ENCODE measurements at places on chromosomes 5 and 9.

DNA sequence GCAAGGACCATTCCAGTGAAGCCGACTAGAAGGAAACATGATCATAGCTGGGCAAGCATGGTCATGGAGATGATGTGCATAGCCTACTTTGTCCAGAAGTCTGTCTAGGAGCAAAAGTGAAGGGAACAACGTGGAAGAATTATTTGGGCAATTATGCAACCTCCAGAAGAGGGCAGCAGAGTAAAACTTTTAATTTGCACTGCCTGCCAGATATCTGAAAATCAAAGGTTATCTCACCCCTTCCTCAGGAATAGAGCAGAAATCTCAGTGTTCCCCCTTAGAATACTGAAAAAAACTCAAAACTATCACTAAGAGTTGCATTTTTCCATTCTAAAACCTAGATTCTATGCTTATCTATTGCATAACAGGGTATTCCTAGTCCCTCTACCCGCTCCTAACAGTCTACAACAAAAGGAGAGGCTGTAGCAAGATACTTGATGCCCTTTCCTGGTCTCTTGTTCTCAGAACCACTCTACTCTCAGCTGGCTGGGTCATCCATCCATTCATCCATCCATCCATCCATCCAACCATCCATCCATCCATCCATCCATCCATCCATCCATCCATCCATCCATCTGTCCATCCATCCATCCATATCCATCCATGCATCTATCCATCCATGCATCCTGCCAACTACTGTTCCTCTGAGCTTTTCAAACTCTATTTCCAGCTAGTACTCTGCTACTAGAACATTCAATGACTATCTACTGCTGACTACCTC lies 8.4 kb upstream of the SETD9 start:
- no peak for DNase-seq

- no peak for DNase-seq
These were observed 33.0 kb upstream of the MAP1B start for GRCh38 chr5:72074251-72074650.

DNA sequence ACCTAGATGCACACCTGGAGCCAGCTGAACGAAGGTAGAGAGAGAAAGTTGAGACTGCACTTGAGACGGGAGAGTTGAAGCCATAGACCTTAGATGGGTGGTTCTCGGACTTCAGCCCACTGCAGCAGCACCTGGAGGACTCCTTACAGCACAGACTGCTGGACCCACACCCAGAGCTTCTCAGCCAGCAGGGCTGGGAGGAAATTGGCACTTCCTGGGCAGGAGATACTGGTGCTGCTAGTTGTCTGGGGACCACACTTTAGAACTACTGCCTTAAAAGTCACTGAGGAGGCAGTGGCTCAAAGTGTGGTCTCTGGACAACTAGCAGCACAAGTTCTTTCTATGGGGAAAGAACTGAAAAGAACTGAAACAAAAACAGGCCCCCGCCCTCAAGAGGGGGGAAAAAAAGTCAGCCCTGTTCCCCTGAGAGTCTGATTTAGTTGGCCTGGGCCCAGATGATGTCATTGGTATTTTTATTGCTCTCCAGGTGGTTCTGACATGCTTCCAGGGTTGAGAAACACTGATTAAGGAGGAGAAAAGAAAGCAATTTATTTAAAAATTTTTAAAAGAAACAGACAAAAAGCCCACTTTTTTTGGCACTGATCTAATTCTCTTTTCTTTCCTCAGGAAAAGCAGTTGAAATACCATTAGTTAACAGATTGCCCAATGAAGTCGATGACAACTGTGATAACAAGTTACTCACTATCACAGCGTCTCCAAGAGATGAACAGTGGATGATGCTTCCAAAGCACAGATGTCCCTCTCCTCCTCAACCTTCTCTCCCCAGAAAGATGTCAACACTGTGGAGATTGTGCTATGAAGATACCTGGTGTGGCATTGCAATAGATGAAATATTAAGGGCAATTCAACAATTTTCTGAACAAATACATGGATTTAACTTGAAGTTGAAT lies 73.6 kb upstream of the ADAMTS16 start:
- no peak for DNase-seq

- DNase-seq = no peak
These were observed 6.0 kb downstream of the SNX18 start for GRCh38 chr5:54523534-54523933.

DNA sequence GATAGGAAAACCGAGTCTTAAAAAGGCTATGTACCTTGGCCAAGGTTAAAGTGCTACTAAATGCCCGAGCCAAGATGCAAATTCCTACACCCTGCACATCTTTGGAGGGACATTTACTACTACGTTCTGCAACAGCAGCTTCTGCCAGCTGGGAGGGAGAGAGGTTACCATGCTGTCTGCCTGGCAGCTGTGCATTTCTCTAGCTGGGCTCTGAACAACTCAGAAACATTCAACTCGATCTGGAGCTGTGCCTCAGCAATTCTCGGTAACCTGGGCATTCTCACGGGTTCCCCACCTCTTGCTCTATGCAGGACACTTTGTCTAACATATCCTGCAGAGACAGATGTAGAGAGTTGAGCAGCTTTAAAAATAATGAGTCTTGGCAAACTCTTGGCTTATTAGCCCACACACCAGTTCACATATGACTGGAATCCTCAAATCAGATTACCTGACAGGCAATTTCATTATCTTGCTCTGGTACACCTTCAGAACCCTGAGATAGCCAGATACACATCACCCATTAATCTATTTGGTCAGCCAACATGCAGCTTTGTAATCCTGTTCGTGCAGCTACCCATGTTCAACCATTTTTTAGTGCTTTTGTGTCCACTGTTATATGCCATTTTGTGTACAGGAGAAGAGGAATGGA lies 115.8 kb downstream of the EFNA5 start:
- DNase-seq = no peak

DNA sequence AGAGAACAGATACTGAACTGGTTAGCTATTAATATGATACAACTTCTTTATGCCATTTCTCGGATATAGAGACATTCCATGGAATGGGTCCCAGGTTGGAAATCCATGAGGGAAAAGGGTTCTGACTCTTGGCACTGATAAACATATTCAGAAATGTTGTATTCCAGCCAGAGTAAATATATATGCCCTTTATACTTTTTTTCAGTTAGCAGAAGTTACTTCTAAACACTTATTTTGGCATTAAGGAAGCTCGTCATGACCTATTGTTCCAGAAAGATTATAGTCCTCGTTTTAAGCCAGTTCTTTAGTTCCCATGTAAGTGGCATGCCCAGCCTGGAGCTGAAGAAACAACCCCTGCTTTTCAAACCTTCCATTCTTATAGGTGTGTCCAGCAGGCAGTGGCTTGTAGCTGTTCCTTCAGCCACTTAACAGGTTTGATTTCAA lies 181.6 kb downstream of the CD180 start:
- DNase-seq = no peak

GRCh38 chr5:35163710-35164033 lies 66.6 kb downstream of the PRLR start:
- no peak for DNase-seq

DNA sequence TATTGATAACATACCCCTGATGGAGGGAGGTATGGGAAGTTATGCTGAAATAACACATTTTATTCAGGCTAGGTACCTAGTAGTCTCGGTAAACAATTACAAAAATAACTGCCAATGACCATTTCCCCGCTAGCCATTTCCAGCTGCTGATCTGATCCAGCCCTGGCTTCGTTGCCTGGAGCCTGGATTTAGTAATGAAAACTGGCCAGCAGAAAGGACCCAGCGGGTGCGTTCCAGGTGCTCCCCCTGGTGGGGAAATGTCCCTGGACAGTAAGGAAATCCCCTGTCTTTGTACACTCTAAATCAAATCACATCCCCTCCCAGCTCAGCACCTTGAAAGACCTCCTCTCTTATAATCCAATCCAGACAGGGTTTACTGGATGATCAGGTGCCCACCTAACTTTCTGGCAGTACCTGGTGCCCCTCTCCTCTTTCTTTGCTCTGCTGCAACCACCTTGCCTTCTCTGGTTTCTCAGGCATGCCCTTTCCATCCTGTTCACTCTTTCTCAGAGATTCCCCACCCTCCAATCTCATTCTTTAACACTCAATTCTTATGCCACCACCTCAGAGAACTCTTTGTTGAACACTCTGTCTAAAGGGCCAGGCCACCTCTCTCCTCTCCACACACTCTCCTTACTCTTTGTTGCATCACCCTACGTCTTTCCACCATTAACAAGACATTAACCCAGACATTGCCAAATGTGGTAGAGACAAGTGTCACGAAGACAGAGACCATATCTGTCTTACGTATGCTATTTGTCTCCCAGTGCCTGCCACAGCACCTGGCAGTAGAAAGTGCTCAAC lies 50.1 kb upstream of the SMAD5 start:
- peak; percentile 44 for DNase-seq

DNA sequence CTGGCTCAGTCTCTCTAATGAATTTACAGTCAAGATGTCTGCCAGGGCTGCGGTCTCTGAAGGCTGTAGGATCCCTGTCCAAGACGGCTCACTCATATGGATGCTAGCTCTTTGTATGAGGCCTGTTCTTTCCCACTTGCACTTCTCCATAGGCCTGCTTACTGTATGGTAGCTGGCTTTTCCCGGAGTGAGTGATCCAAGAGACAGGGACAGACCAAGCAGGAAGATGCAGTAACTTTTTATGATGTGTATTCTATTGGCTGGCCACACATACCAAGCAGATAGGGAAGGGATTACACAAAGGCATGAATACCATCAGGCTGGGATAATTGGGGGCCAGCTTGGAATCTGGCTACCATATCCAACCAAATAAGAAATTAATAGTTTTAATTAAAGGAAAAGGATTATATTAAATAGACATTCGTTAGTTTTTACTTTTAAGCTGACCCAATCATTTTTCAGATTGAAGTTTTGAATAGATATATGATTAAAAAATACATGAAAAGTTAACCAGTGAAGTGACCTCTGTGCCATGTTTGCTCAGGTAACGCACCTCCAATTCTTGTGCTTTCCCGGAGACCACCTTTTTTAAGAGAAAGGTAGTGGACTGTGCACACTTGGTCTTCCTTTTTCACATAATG lies 20.6 kb downstream of the NSD1 start:
- no peak for DNase-seq

GRCh38 chr9:133713960-133714495 lies 24.1 kb downstream of the SARDH start:
- DNase-seq = no peak

DNA sequence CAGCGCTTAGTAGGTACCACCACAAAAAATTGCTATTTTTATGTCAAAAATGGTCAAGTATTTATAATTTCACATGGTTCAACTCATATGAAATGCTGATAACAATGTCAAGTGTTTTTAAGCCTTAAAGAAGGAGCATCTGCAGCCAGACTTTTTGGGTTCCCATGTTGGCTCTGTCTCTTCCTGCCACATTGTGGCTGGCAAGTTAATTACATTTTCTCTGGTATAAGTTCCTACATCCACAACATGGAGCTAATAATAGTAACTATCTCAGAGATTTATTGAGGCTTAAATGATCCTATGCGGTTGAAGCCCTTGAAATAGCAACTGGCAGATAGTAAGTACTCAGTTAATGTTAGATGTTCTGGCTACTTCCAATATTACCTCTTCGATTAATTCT lies 5.4 kb downstream of the ATP10B start:
- DNase-seq = no peak

DNA sequence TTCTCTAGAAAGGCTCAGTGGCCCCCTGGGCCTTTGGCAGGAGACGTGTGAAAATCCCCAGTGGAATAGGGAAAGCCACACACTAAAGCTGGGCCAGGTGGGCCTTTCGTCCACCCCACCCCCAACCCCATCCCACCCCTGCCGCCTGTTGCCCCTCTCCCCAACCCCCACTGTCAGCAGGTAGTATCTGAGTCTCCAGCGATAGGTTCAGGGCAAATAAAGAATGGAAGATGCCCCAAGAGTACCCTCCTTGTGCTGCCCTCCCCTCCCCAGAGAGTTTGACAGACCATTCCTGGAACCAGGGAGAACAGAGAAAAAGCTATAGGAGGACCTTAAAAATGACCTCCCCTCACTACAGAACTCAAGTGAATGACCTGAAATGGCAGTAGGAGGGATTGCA lies 36.7 kb upstream of the UBE2D2 start:
- no peak for DNase-seq

GRCh38 chr5:101338226-101338625 lies 435.1 kb upstream of the ST8SIA4 start:
- DNase-seq = no peak

GRCh38 chr5:68021227-68021626 lies 194.3 kb upstream of the PIK3R1 start:
- DNase-seq = no peak

GRCh38 chr5:134048864-134049263 lies 44.1 kb upstream of the VDAC1 start:
- no peak for DNase-seq

DNA sequence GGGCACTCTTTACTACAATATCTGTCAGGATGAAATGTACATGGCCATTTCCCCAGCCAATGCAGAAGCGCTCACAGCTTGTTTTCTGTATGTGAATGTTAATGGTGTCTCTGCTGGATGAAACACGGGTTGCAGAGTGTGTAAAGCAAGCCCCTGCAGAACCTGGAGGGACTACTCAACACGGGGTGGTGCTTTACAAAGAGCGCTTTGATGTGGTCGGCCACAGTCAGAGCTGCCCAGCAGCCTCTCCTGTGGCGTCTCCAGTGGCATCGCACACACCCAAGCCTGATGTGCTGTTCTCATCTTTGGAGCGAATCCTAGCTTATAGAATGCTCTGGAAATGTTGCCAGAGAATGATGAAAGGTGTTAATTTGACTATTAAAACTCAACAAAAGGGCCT lies 162.7 kb upstream of the NFIL3 start:
- no peak for DNase-seq

DNA sequence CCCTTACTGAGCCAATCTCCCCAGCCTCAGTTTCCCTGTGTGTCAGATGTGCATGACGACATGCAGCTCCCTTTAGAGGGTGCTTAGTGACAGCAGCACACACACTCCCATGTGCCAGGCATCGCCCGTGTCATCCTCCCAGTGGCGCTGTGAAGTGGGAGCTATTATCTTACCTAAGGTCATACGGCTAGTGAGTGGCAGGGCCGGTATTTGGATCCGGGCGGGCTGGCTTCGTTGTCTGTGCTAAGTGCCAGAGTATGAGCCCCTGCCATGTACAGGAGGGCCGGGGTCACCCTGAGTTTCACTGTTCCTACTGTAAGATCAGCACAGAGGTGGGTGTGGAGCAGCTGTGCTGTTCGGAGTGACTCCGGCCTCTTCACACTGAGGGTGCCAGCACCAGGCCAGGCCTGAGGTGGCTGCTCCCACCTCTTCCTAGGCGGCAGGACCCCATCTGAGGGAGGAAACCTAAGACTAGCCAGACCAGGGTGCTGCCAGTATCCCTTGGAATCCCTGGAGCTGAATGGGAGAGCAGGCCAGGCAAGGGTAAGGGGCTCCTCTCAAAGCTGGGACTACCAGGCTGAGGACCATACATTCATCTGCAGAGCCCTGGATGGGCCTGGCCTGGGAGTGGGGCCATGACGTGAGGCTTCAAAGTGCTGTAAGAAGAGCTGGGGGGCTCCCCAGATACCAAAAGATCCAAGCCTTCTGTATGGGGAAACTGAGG lies 22.5 kb downstream of the AQP7 start:
- DNase-seq = no peak

DNA sequence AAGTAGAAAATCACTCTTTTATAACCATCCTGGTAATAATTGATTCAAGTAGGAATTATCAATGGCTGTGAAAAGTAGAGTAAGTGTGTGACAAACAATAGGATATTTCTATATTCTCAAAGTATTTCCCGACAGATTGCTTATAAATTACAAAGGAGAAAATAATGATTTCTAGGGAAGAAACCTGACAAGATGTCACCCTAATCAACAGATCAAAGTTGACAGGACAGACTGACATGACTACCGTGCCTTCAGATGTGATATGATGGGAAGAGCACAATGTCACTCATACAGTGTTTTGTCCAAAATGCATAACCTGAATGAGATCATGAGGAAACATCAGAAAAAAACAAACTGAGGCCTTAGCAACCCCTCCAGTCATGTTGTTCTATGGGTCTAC lies 53.9 kb upstream of the TRIO start:
- DNase-seq = no peak

Data from stimulated activated CD4-positive, alpha-beta T cell treated with anti-CD3 and anti-CD28 coated beads, Interleukin-4, amount 100 ng/mL, for 1 hour (primary cell).